ENCODE measurements at places on chromosomes 16 and 17.

- no peak for DNase-seq
These were observed 11.2 kb upstream of the ERN2 start for GRCh38 chr16:23724096-23724784.

DNA sequence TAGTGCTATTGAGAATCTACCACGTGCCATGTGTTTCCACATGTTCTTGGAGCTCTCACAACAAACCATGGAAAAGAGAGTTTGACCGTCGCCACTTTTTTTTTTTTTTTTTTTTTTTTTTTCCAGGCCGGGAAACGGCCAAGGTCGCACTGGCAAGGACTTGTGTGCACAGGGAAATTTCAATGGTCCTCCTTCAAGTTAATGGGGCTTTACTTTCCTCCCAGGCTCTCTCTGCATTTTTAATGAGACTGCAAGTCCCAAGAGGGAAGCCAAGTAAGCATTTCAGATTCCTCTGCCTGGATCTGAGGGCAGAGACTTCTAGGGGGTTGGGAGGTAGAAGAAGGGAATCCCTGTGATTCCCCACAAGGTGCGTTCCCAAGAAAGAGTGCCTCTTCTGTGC is 94.7 kb upstream of the MPHOSPH6 start:
- DNase-seq, result no peak

DNA sequence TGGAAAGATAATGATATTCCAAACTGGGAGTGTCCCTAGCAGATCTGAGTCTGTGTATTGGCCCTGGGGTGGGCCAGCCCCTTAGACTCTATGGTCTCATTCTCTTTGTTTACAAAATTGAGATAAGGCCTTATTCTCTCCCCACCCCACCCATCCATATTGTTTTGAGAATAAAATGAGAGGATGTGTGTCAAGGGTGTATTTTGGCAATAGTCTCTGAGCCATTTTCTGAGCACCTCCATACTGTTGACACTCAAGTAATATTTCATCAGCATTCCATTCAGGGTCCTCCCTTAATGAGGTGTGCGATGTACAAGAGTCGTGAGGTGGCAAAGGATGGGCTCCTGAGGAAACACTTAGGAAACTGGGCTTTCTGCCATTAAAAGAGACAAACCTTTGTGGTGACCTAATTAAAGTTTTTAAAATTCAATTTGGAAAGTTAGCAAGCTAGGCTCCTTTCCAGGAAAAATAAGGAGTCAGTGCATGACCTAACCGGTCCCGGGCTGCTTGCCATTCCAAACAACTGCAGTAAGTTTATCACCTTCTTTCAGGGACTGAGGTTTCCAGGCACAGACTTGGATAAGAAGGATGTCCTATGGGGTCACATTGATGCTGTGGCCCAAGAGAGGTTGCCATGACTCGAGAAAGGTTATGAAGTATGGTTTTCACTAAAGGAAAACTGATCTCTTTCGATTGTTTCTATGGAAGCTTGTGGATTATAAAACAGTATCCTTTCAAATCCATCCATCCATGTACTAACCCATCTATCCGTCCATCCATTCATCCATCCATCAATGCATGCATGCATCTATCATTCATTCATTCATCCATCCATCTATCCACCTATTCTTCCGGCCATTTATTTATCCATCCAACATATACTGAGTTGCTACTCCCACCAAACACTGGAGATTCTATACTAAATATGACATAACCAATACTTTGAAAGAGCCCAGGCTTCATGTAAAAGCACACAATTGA is 443.3 kb downstream of the UTP18 start:
- no peak for DNase-seq

GRCh38 chr16:68406458-68407152 is 41.7 kb downstream of the SMPD3 start:
- no peak for DNase-seq

DNA sequence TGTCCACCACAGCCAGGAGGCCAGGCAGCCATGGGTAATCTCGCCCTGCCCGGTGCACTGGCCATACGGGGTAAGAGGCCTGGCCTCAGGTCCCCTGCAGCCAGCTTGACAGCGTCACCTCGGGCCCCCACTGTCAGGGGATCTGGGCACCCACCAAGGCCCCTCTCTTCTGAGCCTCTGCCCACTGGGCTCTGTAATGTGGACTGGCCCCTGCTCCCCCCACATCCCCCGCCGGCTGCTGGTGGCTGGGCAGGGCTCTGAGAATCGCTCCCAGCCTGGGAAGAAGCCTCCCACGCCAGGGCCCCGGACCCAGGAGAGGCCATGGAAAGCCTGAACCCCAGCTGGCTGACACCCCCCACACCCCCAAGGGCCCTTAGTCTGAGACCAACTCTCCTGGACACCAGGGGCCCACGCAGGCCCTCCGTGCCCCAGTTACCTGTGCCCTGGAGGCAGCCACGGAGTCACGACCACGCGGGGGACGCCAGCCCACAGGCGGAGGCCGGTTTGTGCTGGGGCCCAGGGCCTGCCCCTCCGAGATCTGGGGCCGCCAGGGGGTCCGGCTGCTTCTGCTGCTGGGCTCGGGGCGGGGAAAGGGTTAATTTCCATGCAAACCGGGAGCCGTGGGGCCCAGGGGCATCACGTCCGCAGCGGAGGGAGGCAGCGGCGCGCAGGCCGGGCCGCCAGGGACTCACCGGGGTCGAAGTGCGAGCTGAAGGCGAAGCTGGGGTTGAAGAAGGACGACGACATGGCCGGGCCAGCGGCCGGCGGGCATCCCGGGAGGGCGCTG is at the start of gene PVALEF:
PVALEF (plus strand) TSS at position 262 of the 787 bp plus-strand sequence. CDS start 15,720 bp downstream, outside the sequence.
- DNase-seq, result no peak

DNA sequence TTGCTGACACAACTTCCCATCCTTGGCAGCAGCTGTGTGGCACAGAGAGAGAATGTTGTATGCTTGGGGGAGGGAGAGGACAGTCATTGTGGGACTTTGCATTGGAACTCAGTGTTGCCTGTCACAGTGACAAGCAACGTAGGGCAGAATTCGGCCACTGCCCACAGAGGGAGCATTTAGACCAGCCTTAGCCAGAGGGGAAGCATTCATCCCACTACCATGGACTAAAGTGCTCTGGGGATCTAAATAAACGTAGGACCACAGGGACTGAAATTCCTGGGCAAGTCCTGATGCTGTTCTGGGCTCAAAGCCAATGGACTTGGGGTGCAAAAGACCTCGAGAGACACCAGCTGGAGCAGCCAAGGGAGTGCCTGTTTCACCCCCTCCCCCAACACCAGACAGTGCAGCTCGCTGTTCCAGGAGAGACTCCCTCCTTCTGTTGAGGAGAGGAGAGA is 44.9 kb downstream of the ABCA8 start:
- DNase-seq, result no peak

DNA sequence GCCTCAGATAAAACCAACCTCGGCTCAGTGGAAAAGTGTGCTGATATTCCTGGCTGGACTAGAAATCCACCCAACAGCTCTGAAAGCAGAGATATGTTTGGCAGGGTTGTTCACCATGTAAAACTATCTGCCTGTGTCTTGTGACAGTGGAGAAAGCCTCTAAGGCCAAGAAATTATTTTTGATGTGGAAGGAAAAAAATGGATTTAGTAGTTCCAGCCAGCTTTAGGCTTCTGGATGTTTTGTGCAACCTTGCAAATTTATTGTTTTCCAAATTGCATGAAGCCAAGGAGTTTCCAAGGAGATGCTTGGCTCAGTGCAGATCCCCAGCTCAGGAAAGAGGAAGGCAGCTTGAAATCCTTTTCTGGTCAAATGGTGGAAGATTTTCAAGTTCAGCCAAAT is 31.6 kb downstream of the TEKT5 start:
- DNase-seq, result no peak

- peak; percentile 16 for DNase-seq
These were observed 19.5 kb upstream of the RBFOX1 start for GRCh38 chr16:7313170-7313569.

- no peak for DNase-seq
These were observed 30.7 kb upstream of the CHMP6 start for GRCh38 chr17:80960797-80961452.

DNA sequence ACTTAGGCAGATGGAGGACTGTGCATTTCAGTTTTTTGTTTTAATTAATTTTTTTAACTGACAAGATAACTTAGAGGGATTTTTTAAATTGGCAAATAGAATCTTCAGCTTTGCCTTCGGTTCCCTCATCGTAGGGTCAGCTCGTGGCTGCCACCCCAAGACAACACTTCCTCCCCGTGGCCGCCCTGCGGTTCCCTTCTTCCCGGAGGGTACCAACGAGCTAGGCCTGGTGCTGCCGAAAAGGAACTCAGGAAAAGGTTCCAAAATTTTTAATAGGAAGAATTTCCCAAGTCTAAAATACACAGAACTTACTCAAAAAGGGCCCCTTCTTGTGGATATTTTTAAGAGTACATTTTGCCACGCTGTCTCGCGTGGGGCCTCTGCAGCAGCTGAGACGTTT is 210.4 kb upstream of the CHMP6 start:
- DNase-seq, result no peak

GRCh38 chr17:66673668-66674276 is 161.1 kb upstream of the CACNG5 start:
- DNase-seq, result peak; percentile 61

DNA sequence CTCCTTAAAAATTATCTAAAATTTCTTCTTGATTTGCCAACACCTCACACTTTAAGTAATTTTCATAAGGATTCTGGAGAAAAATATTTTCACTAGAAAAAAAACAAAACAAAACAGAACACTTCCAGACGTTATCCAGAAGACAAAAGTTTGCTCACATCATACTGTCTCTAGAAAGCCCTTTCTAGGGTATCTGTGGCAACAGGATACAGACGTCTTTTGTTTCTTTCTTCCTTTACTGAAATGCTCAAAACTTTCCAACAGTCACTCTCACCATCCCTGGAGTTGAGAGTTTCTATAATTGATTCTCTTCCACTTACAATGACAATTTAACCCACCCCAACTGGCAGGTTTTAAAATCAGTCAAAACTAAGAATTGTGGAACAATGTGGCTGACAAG is 2.6 kb downstream of the ZC3H7A start:
- no peak for DNase-seq

DNA sequence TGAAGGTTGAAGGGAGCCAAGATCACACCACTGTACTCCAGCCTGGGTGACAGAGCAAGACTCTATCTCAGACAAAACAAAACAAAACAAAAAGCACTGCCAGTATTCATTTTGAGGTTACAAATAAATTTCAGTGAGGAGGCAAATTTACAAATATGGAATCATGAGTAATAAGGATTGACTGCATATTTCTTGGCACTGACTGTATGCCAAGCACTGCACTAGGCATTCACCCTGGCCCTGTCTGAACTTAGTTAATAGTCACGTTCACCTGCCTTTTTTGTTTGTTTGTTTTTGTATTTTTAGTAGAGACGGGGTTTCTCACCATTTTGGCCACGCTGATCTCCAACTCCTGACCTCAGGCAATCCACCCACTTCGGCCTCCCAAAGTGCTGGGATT is 5.1 kb downstream of the LDAF1 start:
- DNase-seq, result no peak

- DNase-seq, result no peak
These were observed at the start of gene PERCC1 for GRCh38 chr16:1430759-1431496. Gene PERCC1 (plus strand): TSS chr16:1431078. CDS start chr16:1432594, 1,516 bp downstream.

DNA sequence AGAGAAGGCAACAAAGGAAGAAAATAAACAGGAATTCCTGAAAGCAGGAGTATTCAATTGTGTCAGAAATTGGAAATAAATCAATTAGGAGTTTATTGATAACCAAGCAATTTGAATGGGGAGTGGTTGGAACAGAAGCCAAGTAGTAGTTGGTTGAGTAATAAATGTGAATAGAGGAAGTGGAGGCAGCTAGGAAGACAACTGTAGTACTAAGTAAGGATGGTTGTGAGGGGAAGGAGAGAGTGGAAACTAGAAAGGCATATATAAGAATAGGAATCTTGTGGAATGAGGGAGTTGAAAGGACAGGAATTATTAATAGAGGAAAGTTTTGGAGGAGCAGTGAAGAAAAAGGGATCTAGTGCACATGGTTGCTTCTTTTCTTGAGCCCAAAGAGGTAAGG is 34.4 kb downstream of the NFAT5 start:
- DNase-seq, result no peak

- DNase-seq, result no peak
These were observed 137.2 kb downstream of the SHISA9 start for GRCh38 chr16:13038591-13038990.

- DNase-seq, result no peak
These were observed 388 bp downstream of the OXLD1 start for GRCh38 chr17:81666092-81666341.

DNA sequence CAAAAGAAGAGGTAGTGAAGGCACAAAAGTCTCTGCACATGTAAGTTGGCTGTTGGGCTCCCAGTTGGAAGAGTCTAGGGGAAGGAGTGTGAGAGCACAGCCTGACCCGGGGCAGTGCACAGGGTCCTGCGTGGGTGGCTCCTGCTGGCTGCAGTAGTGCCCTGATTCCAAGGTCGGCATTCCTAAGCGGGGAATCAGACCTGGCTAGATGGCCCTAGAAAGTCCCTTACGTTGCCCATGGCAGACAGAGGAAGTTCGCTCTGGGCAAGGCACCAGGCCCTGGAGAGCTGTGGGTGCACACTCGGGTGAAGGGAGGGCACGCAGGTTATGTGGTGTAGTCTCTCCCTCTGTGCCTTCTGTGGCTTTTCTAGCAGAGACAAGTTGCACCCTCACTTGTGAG is 22.8 kb upstream of the SLC5A11 start:
- DNase-seq, result no peak

GRCh38 chr17:16322636-16323035 is 30.6 kb downstream of the CENPV start:
- DNase-seq, result no peak

DNA sequence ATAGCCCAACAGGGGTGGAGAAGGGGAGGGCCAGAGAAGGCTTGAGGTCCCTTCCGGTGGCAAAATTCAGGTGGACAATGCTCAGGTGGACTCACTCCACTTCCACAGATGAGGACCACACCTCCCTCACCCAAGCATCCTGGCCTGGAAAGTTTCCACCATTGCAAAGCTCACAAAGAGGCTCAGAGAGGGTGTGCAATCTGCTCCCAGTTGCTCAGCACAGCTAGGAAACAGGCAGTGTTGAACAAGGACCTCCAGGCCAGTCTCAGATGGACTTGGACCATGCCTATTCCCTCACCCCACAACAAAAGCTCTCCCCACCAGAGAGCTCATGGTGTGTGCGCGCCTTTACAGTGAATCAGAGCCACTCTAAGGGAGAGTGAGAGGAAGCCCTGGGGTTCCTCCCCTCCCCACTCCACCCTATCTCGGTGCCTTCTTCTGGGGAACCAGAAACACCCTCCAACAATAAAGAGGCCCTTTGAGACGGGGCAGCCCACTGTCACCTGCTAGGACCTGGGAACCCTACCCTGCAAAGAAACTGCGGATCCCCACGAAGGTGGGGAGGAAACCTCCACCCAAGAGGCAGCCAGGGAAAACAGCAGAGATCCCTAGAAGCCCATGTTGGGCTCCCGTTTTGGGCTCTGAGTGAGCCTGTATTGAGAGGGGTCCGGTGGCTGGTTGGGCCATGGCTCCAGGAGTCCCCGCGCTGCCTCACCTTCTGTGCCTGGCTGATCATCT is 1.6 kb downstream of the FAM83G start:
- DNase-seq, result peak; percentile 83

- DNase-seq, result no peak
These were observed 1.8 kb downstream of the SOCS1 start for GRCh38 chr16:11253995-11254912.

DNA sequence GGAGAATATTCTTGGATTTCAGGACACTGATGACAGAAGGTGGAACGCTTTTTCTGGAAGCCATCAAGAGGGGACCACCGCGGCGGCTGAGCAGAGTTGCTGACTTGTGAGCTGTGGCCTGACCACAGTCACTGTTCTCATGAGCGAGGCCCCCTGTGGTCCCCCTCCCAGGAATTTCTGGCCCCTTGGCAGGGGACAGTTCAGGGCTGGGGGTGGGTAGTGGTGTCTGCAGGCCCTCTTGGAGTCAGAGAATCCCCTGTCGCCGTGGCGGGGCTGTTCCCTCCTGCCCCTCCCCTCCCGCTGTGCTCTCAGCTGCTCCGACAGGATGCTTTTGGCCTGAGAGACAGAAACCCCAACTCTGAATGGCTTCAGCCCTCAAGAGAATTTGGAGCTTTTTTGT is 292.0 kb downstream of the SEC14L1 start:
- no peak for DNase-seq

Data from RKO (cell line).